ENCODE measurements at places on chromosomes 12 and 14. TPM values are rescaled to one million over a fixed set of nuclear protein-coding genes. Genes with fewer than 3 reads are reported as not detected.

RNF212B gene
- not detected for total RNA-seq

KERA gene
- not detected for total RNA-seq

CMA1 gene
- not detected for total RNA-seq

FLRT2 gene
- total RNA-seq: 5.8 TPM

GPR162 gene
- total RNA-seq: 51.0 TPM

PROX2 gene
- total RNA-seq: not detected

GUCY2C gene
- total RNA-seq: not detected

AQP5 gene
- 1.6 TPM for total RNA-seq

BATF gene
- not detected for total RNA-seq

IAPP gene
- 0.09 TPM for total RNA-seq

PMCH gene
- not detected for total RNA-seq

HNF1A gene
- total RNA-seq: not detected

SELPLG gene
- 1.4 TPM for total RNA-seq

RFX4 gene
- total RNA-seq: not detected

IFNG-AS1 gene
- total RNA-seq: 0.07 TPM

LMBR1L gene
- total RNA-seq: 51.3 TPM

NGB gene
- total RNA-seq: not detected

BDKRB1 gene
- 0.42 TPM for total RNA-seq

OAS2 gene
- not detected for total RNA-seq

EPYC gene
- not detected for total RNA-seq

SLC4A8 gene
- total RNA-seq: 4.9 TPM

TIGAR gene
- total RNA-seq: 3.2 TPM

YY1 gene
- 73.4 TPM for total RNA-seq

C12orf60 gene
- 0.56 TPM for total RNA-seq

OASL gene
- not detected for total RNA-seq

MIPOL1 gene
- total RNA-seq: 8.4 TPM

PPP1R3E gene
- total RNA-seq: 16.9 TPM
